ENCODE measurements at places on chromosomes 1 and 21. TPM values are rescaled to one million over a fixed set of nuclear protein-coding genes. Genes with fewer than 3 reads are reported as not detected.

The BSND gene
- total RNA-seq, result not detected

The KRTAP12-2 gene
- total RNA-seq, result not detected

The FCRL3 gene
- total RNA-seq, result not detected

The CDK18 gene
- total RNA-seq, result 1.0 TPM

The FCGR3B gene
- not detected for total RNA-seq

The UBL4B gene
- not detected for total RNA-seq

The KMO gene
- 1.7 TPM for total RNA-seq

The NDUFS5 gene
- total RNA-seq, result 548 TPM

The CD5L gene
- total RNA-seq, result not detected

The CLCA4 gene
- total RNA-seq, result not detected

The ALDH4A1 gene
- total RNA-seq, result 7.2 TPM

The ENAH gene
- 95.3 TPM for total RNA-seq

The C8A gene
- not detected for total RNA-seq

The IL19 gene
- total RNA-seq, result not detected

The FMO1 gene
- not detected for total RNA-seq

The ARHGAP29 gene
- 15.4 TPM for total RNA-seq

The ADORA1 gene
- 1.0 TPM for total RNA-seq

The LYPLAL1 gene
- total RNA-seq, result 19.7 TPM

The CD1B gene
- total RNA-seq, result not detected

The SYTL1 gene
- 0.56 TPM for total RNA-seq

The HES3 gene
- not detected for total RNA-seq

The ANKRD35 gene
- not detected for total RNA-seq

The SLC27A3 gene
- total RNA-seq, result 2.6 TPM

The GUCA2B gene
- total RNA-seq, result not detected

The TTF2 gene
- total RNA-seq, result 13.6 TPM

The BTBD8 gene
- 1.1 TPM for total RNA-seq

The AZIN2 gene
- total RNA-seq, result 0.35 TPM

The RNU1-1 gene
- total RNA-seq, result not detected

The CD53 gene
- total RNA-seq, result not detected

The LAX1 gene
- not detected for total RNA-seq

Measured in A549 treated with ZK216348 at 1 μM for 4 hours (cell line).